ENCODE measurements at places on chromosomes 16 and 17. TPM values are rescaled to one million over a fixed set of nuclear protein-coding genes. Genes with fewer than 3 reads are reported as not detected.

Gene ABCA10
- 1.8 TPM for total RNA-seq

Gene CIITA
- total RNA-seq: 9.6 TPM

DNA sequence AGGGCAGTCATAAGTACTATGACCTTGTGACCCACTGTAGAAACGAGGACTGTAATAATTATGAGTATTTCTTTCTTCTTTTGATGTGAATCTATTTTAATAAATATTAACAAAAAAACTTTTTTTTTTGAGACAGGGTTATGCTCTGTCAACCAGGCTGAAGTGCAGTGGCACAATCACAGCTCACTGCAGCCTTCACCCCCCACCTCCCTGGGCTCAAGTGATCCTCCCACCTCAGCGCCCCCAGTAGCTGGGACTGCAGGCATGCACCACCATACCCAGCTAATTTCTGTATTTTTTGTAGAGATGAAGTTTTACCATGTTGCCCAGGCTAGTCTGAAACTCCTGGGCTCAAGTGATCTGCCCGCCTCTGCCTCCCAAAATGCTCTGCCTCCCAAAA lies 32.6 kb downstream of the SCPEP1 start:
- no peak for DNase-seq

DNA sequence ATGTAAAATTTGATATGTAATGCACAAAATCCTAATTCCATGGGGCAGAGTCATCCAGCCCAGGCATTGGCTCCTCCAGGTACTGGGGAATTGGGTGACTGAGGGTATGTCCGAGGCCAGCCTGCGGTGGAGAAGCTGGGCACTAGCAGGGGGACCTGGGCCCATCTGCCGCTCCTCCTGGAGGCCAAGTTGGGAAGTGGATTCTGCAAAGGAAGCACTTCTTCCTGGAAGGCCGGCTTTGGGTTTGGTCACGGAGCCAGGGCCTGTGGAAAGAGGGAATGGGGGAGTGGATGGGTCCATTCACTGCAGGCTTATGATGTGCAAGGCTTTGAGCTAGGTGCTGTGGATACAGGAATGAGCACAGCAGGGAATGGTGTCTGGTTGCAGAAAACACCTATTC lies 85.8 kb downstream of the GNAO1 start:
- no peak for DNase-seq

GRCh38 chr17:48442819-48443218 lies 12.8 kb upstream of the SKAP1 start:
- DNase-seq: no peak

DNA sequence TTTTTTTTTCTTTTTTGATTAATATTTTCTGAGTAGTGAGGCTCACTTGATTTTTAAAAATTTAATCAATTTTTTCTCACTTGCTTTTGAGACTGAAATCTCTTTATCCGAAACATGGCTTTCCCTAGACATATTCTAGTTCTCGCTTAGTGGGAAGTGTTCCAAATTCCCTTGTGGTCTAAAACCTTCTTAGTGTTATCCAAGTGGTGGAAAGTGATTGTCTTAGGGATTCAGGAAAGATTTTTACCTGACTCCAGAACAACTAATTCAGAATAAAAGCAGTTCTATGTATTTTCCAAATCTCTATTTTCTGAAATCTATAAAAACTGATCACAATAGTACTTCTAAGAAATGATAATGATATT lies 178.8 kb downstream of the MAP2K6 start:
- no peak for DNase-seq

DNA sequence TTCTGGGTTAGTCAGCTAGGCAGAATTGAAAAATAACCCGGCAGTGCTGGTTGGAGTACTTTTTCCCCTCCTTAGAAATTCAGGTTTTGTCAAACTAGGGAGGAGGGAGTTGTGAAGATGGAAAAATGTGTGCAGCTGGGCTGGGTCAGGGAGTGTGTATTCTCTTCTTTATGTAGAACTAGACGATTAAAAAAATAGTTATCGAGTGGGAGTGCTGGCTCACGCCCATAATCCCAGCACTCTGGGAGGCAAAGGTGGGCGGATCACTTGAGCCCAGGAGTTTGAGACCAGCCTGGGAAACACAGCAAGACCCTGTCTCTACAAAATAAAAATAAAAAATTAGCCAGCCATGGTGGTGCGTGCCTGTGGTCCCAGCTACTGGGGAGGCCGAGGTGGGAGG lies 106.4 kb downstream of the GNAO1 start:
- DNase-seq: no peak

Gene KIAA0753
- total RNA-seq: 15.7 TPM

GRCh38 chr17:43771463-43771862 lies 7.3 kb downstream of the DUSP3 start:
- no peak for DNase-seq

- no peak for DNase-seq
Measured at GRCh38 chr16:1740781-1741490, 30.4 kb downstream of the NME3 start.

DNA sequence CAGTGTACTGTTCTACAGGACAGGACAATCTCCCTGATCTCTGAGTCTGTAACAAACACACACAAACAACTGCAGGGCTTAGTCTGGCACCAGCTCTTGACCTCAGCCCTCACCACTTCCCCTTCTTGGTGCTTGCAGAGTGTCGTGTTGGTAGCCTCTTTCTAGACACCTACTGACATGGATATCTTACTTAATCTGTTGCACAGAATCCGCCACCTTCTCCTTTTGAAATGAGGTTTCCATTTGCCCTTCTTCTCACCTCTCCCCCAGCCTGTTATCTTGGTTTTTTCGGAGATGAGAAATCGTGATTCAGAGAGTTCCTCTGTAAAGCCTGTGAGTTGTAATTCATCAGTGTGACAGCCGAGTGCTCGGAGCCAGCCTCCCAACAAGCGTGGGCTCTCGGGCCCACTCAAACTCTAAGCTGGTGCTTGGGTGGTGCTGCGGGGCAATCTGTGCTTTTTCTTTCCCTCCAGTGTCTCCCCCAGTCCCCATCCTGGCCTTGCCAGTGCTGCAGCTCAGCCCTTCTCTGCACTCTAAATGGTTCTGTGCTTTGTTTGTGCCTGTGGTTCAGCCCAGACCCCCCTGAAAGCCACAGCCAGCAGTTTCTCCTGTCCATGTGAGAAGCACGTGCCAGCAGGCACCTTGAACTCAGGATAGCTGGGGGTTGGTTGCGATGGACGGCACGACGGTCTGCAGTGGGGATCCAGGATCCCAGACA lies 28.1 kb downstream of the KIAA0513 start:
- peak; percentile 53 for DNase-seq

Gene KRT32
- not detected for total RNA-seq

DNA sequence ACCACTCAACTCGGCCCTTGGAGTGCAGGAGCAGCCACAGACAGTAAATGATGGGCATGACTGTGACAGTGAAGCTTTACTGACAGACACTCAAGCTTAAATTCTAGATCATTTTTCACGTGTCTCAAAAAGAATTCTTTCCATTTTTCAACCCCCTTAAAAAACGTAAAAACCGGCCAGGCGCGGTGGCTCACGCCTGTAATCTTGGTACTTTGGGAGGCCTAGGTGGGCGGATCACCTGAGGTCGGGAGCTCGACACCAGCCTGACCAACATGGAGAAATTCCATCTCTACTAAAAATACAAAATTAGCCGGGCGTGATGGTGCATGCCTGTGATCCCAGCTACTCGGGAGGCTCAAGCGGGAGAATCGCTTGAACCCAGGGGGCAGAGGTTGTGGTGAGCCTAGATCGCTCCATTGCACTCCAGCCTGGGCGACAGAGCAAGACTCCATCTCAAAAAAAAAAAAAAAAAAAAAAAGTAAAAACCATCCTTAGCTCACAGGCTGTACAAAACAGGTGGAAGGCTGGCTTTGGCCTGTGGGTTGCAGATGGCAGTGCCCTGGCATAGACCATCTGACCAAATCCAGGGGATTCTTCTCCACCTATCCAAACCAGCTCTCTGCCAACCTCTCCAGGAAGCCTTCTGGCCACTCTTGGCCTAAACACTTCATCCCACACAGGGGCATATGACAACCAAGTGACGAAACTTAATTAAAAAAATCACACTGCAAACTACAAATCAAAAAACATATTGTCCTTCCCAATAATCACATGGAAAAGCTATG lies 18.3 kb downstream of the TBC1D16 start:
- no peak for DNase-seq

DNA sequence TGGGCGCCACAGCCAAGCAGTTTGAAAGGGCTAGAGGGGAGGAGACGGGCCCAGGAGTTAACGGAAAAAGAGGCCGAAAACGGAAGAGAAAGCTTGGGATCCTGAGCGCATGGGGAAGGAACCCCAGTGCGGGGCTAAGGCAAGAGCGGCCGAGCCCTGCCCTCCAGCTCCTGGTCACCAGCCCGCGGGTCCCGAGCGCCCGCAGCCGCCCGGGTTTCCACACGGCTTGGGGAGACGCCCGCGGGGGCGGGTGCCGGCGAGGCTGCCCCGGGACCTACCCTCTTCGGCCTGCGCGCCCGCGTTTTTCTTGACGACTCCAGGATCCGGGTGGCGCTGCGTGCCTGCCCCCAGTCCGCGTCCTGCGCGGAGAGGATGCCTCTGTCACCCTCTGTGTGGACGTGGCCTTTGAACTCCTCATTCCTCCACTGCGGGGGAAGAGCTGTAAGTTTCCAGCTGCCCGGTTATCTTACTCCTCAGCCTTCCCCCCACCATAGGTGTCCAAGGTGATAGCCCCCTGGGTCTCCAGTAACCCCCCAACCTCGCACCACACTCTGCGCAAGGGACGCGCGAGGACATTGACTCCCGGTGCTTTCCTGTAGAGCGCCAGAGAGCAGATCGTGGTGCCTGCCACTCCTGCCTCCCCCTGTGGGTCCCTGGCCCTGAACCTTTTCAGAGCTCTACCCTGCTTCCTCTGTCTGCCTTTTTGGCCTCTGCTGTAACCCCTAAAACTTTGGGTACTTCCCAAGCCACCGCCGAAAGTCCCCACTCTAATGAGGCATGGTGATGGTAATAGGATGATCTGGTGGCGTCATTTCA lies 1.7 kb upstream of the CDH11 start:
- peak; percentile 39 for DNase-seq

Gene LIMD2
- total RNA-seq: 3.6 TPM

- DNase-seq: peak; percentile 39
Measured at GRCh38 chr17:4594931-4595684, 10.8 kb downstream of the SMTNL2 start.

Gene SHBG
- total RNA-seq: 0.64 TPM

Gene SPATA22
- total RNA-seq: not detected

Gene TNFSF13
- total RNA-seq: 67.5 TPM

Gene TBL3
- 19.4 TPM for total RNA-seq

DNA sequence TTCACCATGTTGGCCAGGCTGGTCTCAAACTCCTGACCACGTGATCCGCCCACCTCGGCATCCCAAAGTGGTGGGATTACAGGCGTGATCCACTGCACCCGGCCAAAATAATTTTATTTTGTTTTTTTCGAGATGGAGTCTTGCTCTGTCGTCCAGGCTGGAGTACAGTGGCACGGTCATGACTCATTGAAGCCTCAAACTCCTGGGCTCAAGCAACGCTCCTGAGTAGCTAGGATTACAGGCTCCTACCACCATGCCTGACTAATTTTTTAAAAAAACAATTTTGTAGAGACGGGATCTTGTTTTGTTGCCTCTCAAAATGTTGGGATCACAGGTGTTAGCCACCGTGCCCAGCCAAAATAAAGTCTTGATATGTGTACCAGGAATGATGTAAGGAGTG lies 2.4 kb upstream of the TTLL6 start:
- no peak for DNase-seq

Measured in colonic mucosa (tissue), 4 donors.